ENCODE measurements at places on chromosomes 11 and 22.
A peak's percentile ranks its signal among the peaks of the same experiment; 100 is the strongest.

DNA sequence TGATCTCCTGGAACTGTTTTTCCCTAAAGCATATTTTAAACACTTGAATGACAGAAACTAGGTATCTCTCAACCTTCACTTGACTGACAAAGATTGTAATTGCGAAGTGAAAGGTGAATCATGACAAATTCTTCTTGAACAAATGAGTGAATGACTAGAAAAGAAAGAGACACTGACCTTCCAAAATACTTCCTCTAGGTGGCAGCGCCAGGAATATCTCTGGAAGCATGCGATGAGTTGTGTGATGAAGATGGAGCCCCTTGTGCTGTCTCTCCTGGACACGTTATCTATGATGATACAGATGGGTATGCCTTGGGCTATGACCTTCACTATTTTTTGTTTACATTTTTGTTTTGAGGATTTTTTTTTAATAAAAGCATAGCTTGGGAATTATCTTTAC, 7.0 kb upstream of the CASP12 start:
- no peak for DNase-seq

GRCh38 chr11:33857933-33858371, 33.9 kb downstream of the LMO2 start:
- peak; percentile 56 for DNase-seq

GRCh38 chr11:36044636-36045035, 100.8 kb downstream of the LDLRAD3 start:
- no peak for DNase-seq

GRCh38 chr11:11558396-11558795, 63.4 kb downstream of the GALNT18 start:
- DNase-seq = no peak

DNA sequence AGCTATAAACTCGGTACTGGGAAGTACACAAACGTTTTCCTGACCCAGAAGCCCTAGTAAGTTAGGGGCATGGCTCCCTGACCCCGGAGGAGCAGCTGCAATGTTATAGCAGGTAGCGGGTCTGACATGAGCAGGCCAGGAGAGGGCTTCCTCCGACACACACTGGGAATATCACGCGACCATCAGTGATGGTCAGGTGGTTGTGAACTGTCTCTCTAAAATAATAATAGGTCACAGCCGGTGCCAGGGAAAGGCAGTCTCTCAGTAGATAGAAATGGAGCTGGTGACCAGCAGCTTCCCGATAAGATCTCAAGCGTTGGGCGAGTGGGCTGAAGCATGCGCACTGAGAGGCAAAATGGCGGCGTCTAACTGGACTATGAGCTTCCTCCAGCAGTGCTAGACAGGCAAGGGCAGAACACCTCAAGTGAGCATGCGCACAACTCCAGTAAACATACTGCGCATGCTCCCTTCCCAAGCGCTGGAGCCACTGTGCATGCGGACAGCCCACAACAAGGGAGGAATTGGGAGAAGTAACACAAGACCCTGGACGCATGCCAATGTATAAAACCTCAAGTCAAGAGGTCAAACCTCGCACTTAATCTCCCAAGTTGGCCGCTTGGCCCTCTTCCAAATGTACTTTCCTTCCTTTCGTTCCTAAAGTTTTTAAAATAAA, 22.3 kb upstream of the TESMIN start:
- no peak for DNase-seq

- DNase-seq = no peak
These were observed 11.0 kb downstream of the XRRA1 start for GRCh38 chr11:74937696-74938475.

DNA sequence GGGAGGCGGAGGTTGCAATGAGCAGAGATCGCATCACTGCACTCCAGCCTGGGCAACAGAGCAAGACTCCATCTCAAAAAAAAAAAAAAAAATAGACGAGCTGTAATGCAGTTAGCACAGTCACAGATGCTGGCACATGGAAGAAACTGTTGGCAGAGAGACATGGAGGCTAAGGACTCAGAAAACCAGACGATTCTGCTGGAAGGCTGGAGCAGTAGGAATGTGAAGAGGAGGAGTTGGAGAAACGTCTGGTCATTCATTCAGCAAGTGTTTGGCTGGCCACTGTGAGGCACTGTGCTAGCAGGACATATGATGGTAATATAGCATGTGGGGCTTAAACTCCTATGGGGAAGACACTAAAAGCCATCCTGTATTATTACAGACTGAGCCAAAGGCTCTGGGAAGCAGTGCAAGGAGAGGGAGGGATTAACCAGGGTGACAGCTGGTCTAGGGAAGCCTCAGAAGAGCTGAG, 5.0 kb downstream of the UQCR10 start:
- peak; percentile 34 for DNase-seq

DNA sequence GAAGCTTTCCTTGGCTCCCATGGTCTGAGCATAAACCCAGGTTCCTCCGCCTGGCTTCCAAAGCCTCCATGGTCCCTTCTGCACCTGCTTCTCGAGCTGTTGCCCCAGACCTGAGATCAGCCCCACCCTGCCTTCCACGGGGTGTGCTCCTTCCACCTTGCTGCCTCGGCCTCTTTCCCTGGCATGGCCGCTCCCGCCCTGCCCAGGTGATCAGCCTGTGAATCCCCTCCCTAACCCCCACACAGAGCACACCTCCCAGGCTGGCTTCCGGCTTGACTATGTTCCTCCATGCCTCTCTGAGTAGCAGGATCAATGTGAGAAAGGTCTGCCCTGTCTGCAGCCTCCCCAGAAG, 2.7 kb upstream of the PPP6R3 start:
- no peak for DNase-seq

GRCh38 chr11:96782632-96783031, 392.8 kb downstream of the JRKL start:
- DNase-seq = no peak

DNA sequence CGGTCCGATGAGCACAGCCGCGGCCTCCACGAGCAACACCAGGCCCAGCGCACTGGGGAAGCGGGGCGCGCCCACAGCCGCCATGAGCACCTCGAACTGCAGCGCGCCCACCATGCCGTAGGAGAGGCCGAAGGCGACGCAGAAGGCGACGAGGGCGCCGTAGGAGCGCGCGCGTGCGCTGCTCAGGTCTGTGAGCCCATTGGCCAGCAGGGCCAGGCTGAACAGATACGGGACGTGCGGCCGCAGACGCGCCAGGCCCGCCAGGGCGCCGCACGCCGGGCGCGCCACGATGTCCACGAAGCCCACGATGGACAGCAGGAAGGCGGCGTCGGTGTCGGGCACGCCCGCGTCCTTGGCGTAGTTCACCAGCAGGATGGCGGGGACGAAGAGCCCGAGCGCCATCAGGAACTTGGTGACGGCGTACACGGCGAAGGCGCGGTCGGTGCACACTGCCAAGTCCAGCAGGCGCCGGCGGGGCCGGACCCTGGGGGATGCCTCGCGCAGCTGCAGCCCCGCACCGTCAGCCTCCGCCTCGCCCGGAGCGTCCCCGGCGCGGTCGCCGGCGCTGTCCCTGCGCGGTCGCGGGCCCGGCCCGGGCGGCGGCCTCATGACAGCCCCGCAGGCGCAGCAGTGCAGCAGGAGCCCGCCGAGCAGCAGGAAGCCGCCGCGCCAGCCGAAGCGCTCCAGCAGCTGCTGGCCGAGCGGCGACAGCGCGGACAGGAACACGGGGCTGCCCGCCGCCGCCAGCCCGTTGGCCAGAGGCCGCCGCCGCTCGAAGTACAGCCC, 2.9 kb downstream of the SLC16A8 start:
- no peak for DNase-seq

- DNase-seq = no peak
These were observed 49.4 kb upstream of the JAM3 start for GRCh38 chr11:134019500-134019899.

DNA sequence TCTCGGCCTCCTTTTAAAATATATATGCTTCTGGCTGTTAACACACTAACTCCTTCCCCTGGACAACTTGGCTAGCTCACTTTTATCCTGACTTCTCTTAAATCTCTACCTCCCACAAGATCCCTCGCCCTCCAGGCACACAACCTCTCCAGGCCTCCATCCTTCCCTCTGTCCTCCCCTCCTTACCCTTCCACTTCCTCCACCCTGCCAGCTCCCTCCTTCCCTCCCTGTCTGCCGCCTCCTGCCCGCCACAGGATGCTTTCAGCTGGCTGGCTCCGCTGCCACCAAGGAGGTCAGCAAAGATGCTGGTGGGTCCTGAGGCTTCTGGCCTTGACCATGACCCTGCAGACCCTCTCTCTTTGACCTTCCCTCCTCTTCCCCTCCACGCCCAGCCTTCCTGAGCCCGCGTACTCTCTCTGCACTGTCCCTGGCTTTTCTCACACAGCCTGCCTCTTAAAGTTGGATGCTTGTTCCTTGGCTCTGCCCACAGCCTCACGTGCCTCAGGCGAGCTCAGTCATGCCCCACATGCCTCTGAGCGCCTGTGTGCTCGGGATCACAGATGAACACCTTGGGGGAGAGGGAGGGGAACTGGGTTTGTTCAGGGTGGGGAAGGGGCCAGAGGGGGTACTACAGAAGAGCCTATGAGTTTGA, 6.7 kb downstream of the NFAM1 start:
- DNase-seq = peak; percentile 20

DNA sequence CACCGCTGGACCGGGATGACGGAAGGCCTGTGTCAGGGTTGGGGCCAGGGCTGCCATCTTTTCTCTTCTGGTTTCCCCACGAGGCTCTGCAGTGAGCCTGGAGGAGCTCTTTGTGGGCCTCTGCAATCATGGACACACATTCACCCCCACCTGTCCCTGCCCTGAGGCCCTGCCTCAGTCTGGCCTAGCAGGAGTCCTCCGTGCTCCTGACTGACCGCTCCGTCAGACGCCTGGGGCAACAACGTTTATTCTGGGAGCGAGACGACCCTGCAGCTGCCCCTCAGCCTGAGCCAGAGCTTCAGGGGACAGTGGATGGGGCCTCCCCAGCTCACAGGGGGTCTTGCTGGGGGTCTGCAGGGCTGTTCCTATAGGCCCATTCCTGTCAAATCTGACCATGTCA, 8.2 kb upstream of the MYEOV start:
- no peak for DNase-seq

- no peak for DNase-seq
These were observed 28.0 kb downstream of the OR5B17 start for GRCh38 chr11:58330861-58331260.

- no peak for DNase-seq
These were observed 33.6 kb upstream of the PARVG start for GRCh38 chr22:44147008-44147645.

- no peak for DNase-seq
These were observed 287.7 kb downstream of the TMEM135 start for GRCh38 chr11:87325490-87325872.

DNA sequence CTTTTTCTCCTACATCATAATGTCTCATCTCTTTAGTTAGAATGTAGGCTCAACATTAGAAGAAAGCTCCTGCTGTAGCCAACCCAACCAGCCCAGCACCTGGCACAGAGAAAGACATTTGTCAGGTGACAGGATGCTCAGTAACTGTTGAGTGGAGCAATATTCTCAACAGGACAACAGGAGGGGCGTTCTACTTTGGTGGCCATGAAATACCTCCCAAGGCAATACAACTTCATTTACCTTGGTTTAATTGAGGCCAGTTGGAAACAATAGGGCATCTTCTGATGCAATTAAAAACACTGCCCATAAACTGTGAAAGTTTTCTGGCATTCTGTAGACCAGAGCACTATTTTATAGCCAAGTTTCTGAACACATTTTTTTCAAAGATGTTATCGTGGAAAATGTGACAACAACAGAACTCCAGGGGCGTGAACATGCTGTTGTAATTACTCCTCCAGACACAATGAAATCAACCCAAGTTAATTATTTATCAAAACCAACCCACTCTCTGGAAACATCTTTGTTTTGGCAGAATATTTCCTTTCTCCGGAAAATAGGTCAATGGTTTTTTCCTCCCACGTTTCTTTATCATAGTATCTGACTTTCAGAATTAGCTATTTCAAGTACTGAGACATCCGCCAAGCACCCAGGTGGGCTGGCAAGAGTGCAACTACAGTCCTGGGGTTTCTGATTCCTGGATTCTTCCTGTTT, 538.1 kb downstream of the SOX6 start:
- DNase-seq = no peak

DNA sequence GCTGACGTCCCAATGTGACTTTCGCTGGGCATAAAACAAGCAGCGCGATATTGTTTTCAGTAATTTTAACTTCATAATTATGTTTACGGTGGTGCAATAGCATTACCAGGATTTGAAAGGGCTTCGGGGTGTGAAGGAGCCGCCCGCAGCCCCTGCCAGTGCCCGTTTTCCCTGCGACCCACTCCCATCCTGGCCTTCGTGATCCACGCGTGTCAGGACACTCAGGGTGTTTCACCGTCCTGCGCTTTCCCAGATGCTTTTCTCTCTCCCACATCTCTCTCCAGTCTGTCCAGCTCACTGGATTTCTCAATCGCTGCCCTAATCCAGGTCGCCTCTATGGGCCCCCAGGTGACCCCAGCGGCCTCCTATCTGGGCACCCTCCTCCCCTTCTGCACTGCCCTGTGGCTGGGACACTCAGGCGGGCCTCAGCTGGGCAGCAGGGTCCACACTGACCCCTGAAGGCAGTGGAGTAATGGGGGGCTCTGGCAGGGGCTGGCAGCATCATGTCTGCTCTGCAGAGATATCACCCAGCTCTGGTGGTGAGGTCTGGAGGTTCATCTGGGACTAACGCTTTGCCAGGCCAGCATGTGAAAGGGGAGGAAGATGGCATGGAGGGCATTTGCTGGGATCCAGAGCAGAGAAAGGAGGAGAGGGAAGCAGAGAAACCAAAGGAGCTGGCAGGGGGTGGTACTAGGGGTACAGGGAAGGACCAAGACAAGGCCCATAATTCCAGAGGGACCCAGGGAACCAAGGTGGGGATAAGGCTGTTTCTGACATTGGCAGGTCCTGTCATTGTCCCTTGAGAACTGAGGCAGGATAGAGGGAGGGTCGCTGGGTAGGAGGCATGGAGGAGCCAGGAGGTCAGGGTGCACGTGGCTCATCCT, 622.8 kb downstream of the BRD1 start:
- no peak for DNase-seq

- no peak for DNase-seq
These were observed 529.5 kb downstream of the ETS1 start for GRCh38 chr11:128057786-128058395.

GRCh38 chr11:100010393-100010792, 676.7 kb upstream of the ARHGAP42 start:
- no peak for DNase-seq

DNA sequence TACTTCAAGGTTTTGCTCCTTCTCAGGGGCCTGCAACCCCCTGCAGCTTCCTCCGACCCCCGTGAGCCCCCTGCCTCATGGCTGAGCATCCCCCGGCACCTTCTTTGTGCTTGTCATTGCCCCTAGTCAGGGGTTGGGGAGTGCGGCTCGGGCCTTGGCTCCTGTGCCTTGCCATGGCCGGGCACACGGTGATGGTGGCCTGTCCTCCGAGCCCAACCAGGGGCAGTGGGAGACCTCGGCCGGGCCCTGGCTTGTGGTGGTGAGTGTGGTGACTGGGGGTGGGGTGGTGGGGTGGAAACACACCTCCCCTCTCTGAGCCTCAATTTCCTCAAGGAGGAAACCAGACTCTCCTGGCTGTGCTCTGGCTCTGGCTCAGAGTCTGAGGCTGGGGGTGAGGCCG, 1.5 kb upstream of the MRGPRG start:
- no peak for DNase-seq

GRCh38 chr11:119709638-119710346, 19.2 kb downstream of the NECTIN1 start:
- peak; percentile 66 for DNase-seq

GRCh38 chr11:94558468-94558867, 8.7 kb upstream of the PIWIL4 start:
- no peak for DNase-seq

Data from NCI-H1694 (cell line).